ENCODE measurements at places on chromosomes 1 and 21.

GRCh38 chr1:223674119-223674890 lies 8.8 kb upstream of the CAPN8 start:
- no peak for DNase-seq

- no peak for DNase-seq
These were observed 35.4 kb downstream of the MIA3 start for GRCh38 chr1:222653178-222653827.

GRCh38 chr1:182249201-182249676 lies 142.4 kb downstream of the GLUL start:
- no peak for DNase-seq

- no peak for DNase-seq
These were observed 70.4 kb upstream of the UBE2U start for GRCh38 chr1:64133036-64133435.

- DNase-seq, result no peak
These were observed 53.4 kb downstream of the DUSP10 start for GRCh38 chr1:221688488-221688843.

Data from A673 (cell line).